ENCODE measurements at places on chromosomes 1 and 21. TPM values are rescaled to one million over a fixed set of nuclear protein-coding genes. Genes with fewer than 3 reads are reported as not detected.

The RNASEL gene
- 8.6 TPM for total RNA-seq

The C1QB gene
- not detected for total RNA-seq

The PPIAL4G gene
- total RNA-seq = not detected

The OR2T3 gene
- not detected for total RNA-seq

The KIAA0040 gene
- total RNA-seq = 0.34 TPM

The ADGRL2 gene
- total RNA-seq = 2.2 TPM

The ZNF648 gene
- total RNA-seq = not detected

The DYRK3 gene
- 38.7 TPM for total RNA-seq

The FAM72C gene
- total RNA-seq = 1.7 TPM

The FABP3 gene
- 0.69 TPM for total RNA-seq

The ERICH3 gene
- total RNA-seq = not detected

The DIRAS3 gene
- total RNA-seq = 0.33 TPM

The TMED5 gene
- 71.2 TPM for total RNA-seq

The ZNF436 gene
- 14.5 TPM for total RNA-seq

The SH2D5 gene
- total RNA-seq = 1.5 TPM

The ANKRD13C gene
- total RNA-seq = 33.0 TPM

The ANXA9 gene
- total RNA-seq = 0.36 TPM

The LCE2D gene
- not detected for total RNA-seq

The TP73 gene
- not detected for total RNA-seq

The GJA8 gene
- total RNA-seq = not detected

The PLA2G2A gene
- not detected for total RNA-seq

The TRNP1 gene
- 26.5 TPM for total RNA-seq
